ENCODE measurements at places on chromosomes 3 and 15.

- DNase-seq: no peak
These were observed 26.1 kb downstream of the GBE1 start for GRCh38 chr3:81735334-81735733.

GRCh38 chr3:46670000-46670890 lies 23.2 kb downstream of the ALS2CL start:
- DNase-seq: peak; percentile 5

GRCh38 chr3:101039285-101039684 lies 46.1 kb upstream of the ABI3BP start:
- DNase-seq: no peak

DNA sequence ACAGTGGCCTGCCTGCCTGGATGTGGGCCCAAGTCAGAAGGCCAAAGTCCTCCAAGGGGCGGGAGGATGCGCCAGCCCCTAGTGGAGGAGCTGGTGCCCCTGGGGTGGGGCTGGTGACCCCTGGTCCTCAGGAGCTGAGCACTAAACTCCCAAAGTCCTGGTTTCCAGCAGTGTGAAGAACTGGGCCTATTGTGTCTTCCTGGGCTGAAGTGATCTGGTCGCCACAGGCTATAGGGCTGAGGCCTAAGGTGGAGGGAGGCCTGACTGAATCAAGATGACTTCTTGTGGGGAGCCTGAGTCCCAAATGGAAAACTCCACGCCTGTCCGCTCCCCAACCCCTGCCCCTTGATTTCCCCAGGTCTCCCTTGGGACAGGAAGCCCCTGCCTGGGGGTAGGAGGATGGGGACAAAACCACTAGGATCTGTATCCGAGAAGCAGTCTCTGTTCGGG lies 753 bp upstream of the FES start:
- DNase-seq: no peak

DNA sequence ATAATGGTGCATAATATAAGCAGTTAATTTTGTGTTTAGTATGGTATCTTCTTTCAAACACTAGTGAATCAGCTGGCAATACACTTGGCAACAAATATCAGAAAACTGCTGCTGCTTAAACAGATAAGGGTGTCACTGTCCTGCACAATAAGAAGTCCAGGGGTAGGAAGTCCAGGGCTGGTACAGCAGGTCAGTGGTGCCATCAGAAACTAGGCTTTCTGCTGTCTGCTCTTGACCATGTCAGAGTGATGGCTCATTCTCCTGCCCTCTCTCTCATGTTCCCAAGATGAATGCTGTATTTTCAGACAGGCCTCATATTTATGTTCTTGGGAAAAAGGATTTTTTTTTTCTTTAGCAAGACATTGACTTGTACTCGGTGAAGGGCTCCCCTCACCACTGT lies 9.2 kb upstream of the GRK7 start:
- no peak for DNase-seq

- DNase-seq: no peak
These were observed 252.0 kb downstream of the UBE2E2 start for GRCh38 chr3:23455084-23455483.

DNA sequence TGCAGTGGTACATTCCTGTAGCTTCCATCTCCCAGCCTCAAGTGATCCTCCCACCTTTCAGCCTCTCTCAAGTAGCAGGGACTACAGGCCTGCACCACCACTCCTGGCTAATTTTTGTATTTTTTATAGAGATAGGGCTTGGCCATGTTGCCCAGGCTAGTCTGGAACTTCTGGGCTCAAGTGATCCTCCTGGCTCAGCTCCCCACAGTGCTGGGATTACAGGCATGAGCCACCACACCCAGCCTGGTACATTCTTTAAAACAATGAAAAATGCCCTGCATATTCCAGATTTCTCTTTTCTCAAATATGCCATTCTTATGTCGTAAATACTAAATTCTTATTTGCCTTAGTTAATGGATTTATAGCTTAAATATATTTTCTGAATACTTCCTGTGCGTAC lies 581.4 kb downstream of the MECOM start:
- no peak for DNase-seq

DNA sequence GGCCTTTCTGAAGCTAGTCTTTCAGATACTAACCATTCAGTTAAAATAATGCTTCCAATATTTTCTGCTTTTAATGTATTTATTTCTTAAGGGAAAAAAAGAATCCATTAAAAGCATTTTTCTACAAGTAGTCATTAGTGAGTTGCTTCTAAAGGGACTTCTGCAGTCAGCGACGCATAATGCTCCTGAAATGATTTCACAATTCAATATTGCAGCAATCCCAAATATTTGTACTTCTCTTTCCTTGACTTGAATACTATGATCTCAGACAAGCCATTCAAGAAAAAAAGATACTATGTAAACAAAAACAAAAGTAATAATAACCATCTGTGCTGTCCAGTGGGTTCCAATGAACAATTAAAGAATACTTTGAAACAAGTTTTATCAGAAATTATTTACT lies 681.0 kb downstream of the DIPK2A start:
- no peak for DNase-seq

- DNase-seq: no peak
These were observed 85.5 kb upstream of the ROBO2 start for GRCh38 chr3:76954412-76954811.

GRCh38 chr15:77709135-77709886 lies 76.6 kb upstream of the LINGO1 start:
- no peak for DNase-seq

DNA sequence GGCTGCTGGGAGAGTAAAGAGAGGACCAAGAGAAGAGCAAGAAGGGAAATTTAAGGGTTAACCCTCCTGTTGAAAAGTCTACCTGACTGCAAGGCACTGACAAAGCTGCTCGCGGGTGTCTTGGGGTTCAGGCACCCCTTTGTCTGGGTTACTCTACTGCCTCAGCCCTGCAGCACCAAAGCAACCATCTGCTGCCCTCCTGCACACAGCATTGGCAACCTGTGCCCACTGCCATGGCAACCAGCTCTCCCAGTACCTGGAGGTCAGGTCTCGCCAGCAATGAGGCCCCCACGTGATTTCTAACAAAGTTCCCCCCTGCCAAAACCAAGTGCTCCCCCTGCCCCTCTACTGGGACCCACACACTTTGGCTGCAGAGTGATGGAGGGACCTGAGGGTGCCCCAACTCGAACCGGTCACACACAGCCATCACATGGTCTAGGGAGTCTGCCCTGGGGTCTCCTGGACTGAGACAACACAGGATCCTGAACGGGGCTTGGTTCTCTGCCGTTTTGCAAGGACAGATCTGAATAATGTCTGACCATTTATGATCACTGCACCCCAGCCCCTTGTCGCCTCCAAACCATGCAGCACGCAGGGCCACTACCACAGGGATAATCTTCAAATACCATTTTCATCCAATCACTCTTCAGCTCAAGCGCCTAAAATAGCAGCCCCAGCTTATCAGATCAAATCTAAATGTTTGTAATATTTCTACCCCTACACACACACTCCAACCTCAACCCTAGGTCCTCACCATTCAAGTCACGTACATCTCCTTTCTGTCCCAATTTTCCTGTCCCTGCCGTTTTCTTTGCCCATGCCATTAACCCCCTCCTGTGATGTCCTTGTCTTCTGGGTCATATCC lies 50.7 kb downstream of the ADCY5 start:
- DNase-seq: no peak

DNA sequence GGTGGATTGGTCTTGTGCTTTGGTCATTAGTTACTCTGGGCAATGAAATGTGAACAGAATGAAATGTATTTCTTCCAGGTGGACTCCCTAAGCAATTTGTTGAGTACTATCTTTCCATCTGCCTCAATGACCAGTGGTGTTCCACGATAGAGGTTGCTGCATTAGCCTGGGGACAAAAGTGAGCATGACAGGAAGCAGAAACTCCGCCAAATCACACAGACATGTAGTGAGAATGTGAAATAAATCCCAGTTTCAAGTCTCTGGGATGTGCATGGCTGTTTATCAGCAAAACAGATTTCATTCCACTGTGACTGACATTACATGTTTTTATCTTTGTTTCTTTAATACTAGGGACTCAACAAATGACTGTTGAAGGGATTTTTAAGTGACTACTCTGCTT lies 63.3 kb upstream of the DCBLD2 start:
- no peak for DNase-seq

All from GM12892 (cell line).